ENCODE measurements at places on chromosomes 1 and 21. TPM values are rescaled to one million over a fixed set of nuclear protein-coding genes. Genes with fewer than 3 reads are reported as not detected.

DNA sequence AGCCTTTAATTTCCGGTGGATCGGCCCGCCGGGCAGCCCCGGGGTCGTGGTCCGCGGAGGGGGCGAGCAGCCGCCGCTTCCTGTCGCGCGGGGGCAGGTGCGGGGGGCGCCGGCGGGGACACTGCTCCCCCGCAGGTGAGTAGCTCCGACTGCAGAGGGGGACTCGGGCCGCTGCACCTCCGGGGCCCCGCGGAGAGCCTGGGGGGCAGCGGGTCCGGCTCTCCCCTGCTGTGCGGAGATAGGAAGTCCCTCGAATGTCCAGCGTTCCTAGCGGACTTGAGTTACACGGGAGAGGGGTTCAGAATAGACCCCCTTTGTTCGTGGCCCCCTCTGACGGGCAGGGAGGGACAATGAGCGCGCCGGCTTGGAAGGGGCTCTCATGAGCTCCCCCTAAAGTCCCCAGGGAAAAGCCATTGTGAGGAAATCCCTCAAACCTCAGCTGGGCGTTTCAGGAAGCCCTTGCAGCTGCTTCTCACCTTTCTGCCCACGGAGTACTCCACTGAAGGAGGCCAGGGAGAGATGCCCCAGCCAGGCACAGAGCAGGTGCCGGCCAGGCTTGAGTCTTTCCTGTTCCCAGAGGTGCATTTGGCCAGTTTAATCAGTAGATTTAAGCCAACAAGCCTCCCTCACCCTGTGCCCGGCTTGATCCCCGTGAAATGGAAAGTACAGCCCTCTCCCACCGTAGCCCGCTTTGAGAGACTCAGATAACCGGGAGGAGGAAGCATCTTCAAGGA, 925 bp downstream of the PDE9A start:
- peak; percentile 33 for DNase-seq

Gene CLCA1
- total RNA-seq: not detected

DNA sequence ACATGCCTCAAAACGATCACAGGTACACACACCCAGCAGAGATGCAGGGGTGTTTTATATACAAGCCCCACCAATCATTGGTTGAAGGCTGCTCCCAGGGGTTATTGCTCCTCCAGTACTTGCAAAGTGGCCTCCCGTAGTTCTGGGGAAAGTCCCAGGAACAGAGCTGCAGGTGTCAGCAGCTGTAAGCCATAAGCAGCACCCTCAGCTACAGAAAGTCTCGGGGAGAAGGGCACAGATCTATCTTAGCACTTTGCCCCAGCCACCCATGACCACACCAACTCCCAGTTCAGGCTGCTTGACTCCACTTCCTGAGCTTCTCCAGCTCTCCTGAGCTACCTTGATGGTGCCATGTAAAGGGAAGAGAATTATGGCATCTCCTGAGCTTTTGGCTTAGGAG, 222.7 kb upstream of the GJB5 start:
- DNase-seq: no peak

- DNase-seq: peak; percentile 93
These were observed 7.2 kb downstream of the ZDHHC18 start for GRCh38 chr1:26833432-26834405.

- no peak for DNase-seq
These were observed 51.3 kb upstream of the IVNS1ABP start for GRCh38 chr1:185368313-185368855.

- no peak for DNase-seq
These were observed 192.1 kb downstream of the SETD4 start for GRCh38 chr21:35868005-35868868.

DNA sequence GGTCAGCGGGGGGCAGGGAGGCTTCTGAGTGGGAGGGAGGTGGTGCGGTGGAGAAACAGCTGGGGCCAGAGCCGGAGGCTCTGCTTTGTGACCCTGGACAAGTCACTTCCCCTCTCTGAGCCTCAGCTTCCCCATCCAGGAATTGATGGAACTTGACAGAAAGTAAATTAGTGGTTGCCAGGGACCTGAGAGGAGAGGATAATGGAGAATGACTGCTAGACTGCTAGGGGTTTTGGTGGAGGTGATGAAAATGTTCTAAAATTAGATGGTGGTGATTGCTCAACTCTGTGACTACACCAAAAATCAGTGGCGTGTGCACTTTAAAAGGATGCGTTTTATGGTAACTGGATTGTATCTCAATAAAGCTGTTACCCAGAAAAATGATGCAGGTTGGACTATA, 100.9 kb downstream of the ARHGEF10L start:
- no peak for DNase-seq

- no peak for DNase-seq
These were observed 5.0 kb upstream of the SLC35A3 start for GRCh38 chr1:99964806-99965205.

Gene TACSTD2
- total RNA-seq: not detected

GRCh38 chr1:205009670-205010069, 33.3 kb upstream of the CNTN2 start:
- no peak for DNase-seq

DNA sequence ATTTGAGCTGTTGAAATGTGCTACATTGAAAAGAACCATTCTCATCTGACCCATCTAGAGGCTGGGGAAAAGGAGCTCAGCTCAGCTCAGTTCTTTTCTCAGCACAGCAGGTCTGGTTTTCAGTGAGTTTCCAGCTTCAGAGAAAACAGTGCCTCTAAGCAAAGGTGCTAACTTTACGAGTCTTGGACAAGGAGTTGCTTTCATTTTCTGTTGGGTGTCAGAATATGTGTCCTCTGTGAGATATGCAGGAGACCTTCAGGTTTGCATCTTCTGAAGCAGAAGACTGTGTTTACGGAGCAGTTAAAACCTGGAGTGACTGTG, 321.3 kb upstream of the USP24 start:
- no peak for DNase-seq

DNA sequence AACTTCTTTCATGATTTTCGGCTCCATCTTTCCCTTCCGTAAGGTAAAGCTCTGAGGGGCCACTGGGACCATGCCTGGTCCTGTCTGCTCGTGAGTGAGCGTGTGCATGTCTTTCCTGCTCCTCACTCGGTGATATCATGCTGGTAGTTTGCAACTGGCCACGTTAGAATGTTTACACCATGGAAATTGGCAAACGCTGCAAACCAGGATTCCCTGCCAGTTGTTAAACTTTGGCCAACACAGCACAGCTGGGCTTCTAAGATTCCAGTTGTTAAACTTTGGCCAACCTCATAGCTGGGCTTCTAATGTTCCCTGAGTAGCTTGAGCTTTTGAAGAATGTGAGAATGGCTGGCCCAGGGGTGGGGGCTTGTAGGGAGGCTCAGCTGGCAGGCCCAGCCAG, 68.0 kb upstream of the ACTL8 start:
- no peak for DNase-seq

- DNase-seq: no peak
These were observed 2.1 kb downstream of the ADGRL2 start for GRCh38 chr1:81802707-81803430.

DNA sequence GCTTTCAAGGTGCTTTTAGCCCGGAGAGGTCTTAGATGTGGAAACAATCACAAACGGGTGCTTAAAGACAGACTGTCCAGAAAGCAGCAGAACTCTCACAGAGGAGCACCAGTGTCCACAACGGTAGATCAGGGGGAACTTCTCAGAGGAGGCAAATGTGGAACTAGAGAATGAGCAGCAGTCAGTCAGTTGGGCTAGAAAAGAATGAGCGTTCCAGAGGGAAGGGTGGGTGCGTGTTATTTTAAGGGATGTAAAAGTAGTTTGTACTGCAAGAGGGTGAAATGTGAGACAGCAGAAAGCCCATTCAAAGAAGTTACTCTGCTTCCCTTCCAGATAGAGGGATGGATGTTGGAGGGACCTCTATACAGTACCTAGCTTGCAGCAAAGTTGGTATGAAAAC, 30.9 kb downstream of the RGS5 start:
- DNase-seq: no peak

Gene NPL
- total RNA-seq: 3.8 TPM

Gene SLC9C2
- not detected for total RNA-seq

Gene INKA2
- 2.3 TPM for total RNA-seq

GRCh38 chr1:36133484-36133883, 8.5 kb upstream of the COL8A2 start:
- DNase-seq: no peak

DNA sequence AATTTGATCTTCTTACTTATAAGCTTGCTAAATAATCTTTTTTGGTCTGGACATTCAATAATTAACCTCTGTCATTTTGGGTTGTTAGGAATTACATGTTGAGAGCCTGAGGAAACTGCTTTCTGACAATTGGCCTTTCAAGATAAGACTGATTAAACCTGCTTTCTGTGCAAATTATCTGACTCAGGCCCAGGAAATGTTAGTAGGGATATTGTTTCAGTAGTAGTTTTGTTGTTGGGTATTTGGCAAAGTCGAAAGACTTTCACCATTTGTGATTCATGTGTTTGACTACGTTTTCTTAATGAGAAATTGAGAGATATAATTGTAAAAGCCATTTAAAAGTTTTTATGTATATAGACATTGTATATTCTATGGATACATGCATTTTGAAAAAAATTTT, 81.1 kb upstream of the GPR88 start:
- no peak for DNase-seq

GRCh38 chr1:165228676-165229075, 127.8 kb downstream of the LMX1A start:
- no peak for DNase-seq

Gene ZZZ3
- 29.8 TPM for total RNA-seq

- peak; percentile 67 for DNase-seq
These were observed 9.8 kb downstream of the THAP3 start for GRCh38 chr1:6634371-6635052.

DNA sequence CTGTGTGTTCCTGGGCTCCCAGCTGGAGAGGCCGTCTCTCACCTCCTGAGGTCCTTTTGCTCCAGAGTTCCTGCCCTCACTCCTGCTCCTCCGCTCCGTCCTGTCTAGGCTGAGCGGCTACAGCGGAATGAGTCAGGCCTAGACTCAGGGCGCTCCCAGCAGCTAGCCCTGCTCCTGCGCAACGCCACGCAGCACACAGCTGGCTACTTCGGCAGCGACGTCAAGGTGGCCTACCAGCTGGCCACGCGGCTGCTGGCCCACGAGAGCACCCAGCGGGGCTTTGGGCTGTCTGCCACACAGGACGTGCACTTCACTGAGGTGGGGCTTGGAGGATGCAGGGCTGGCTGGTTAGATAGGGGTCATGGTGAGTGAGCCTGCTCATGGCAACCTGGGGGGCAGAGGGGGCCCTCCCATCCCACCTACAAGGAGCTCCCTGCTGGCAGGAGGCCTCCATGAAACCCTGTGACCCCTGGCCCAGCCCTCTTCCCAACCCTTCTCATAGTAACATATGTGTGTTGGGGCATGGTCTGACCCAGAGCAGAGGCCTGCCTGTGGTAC, 15.1 kb downstream of the PSRC1 start:
- no peak for DNase-seq

DNA sequence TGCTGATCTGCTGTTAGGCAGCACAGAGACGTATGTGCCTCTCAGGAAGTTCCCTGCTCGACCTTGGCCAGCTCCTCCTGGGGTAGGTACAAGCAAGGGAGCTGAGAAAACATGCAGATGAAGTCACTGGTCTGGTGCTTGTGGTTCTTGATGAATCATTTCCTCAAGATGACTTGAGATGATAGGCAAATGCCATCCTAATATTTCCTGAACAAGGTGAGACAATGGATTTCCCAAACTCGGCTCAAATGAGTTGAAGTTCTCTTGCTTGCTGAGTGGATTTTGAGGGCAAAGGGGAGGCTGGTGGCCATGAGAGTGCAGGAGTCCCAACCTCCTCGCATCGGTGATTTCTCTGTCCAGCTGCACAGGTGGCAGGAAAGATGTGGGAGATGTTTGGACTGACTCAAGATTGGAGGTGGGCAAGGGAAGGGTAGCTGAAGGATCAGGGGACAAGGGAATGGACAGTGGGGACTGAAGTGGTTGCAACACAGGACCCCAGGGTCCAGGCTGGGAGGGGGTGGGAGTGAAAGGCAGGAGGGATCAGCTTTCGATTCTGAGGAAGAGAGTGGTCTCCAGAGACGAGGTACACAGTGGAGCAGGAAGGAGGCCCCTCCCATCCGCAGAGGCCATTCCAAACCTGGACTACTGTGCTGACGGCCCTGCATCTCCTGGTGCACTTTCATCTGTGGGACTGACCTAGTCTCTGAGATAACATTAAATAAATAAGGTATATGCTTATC, 63.9 kb downstream of the CAPN2 start:
- peak; percentile 74 for DNase-seq

DNA sequence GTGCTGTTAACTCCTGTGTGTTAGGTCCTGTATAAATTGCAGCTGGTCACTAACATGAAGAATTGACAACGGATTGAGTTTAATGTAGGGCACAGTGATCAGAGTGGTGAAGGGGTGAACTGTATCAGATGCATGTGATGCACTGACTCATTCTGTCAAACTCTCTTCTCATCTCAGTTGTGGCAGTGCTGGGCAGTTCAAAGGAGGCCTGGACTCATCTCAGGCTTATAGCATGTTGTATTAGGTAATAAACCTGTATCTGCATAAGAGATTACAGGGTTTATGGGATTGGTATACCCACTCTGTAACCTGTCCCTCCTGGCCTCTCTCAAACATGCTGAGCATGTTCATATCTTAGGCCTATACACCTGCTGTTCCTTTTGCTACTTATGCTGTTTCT, 12.4 kb upstream of the GBP3 start:
- no peak for DNase-seq

DNA sequence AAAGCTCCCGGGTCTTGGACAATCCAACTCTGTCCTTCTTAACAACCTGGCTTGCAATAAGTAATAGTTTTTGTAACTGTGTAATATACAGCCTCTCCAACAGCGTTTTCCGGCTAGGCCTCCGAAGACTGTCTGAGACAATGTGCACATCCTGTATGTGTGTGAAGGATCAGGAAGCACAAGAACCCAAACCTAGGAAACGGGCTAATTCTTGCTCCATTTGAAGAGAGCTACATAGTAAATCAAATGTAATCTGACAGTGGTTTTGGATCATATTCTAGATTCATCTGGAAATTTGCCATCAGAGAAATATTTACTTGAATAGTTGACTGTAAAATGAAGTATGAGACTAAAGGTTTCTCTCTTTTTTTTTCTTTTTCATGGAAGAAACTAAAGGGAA, 1.2 kb downstream of the GPR52 start:
- DNase-seq: no peak

Gene KCNN3
- total RNA-seq: 0.02 TPM

GRCh38 chr1:227895828-227896685, 51.7 kb downstream of the WNT9A start:
- peak; percentile 7 for DNase-seq

DNA sequence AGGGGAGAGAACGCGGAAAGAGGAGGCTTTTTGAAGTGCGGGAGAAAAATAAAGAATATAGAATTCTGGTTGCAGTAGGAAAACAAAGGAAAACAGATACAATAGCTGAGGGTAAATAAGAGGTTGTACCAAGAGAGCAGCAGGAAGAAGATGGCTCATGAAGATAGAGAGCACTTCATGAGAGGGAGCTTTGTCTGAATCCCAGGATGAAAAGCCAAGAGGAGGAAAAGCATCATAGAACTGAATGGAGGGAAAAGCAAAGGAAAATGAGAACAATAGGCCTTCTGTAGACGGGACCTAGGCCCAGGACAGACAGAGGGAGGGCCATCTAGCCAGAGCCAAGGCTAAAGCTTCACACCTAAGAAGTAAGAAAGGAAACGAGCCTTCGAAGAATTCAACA, 49.5 kb downstream of the ATP6V1G3 start:
- DNase-seq: no peak
